Adrenal gland (tissue), 19 donors: ENCODE measurements at places on chromosomes 2 and 18. TPM values are rescaled to one million over a fixed set of nuclear protein-coding genes. Genes with fewer than 3 reads are reported as not detected.

CREG2 gene
- total RNA-seq: 0.25 TPM

GAREM2 gene
- total RNA-seq: 1.7 TPM

NCKAP5 gene
- 1.2 TPM for total RNA-seq

HOXD9 gene
- total RNA-seq: 2.4 TPM

ALK gene
- total RNA-seq: 1.0 TPM

CRYGD gene
- total RNA-seq: not detected

SIX2 gene
- not detected for total RNA-seq

SOCS6 gene
- total RNA-seq: 24.4 TPM

FBLN7 gene
- 5.6 TPM for total RNA-seq

FTCDNL1 gene
- 4.6 TPM for total RNA-seq

DNA sequence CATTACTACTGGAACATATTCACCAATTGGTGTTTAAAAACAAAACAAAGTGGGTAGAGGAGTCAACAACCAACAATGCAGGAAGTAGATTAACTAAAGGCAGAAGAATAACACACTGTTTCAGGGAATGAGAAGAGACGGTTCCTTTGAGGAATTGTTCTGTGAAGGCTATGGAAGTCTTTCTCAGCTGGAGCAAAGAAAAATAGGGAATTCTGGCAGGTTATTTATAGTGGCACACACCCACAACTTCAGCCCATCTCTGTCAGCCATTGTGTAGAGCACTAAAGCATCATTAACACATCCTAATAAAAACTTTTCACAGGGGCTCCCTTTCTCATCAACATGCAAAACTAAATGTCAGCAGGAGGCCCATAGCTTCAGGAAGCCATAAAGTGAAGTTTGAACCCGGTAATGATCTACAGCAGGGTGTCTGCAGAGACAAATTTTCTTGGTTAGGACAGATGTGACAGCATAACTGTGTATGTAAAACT lies 113.6 kb downstream of the CDH2 start:
- DNase-seq: no peak

- no peak for DNase-seq
These were observed 254.9 kb downstream of the PAX3 start for GRCh38 chr2:222043897-222044296.

DNA sequence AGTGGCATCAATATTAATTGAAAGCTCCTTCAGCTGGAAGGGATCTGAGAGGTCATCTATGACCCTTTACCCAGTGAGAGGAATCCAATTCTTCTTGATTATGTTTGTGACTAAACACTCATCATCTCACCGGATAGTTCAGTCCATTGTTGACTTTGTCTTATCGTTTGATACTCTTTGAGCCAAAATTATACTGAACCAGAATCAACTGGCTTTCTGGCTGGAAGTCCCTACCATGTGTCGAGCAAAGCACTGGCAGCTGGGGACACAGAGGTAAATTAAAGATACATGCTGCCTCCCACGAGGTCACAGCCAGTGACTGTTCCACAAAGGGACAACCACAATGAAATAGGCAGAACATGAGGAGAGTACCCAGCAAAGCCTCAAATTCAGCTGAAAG lies 91.4 kb upstream of the FHL2 start:
- no peak for DNase-seq

- DNase-seq: no peak
These were observed 278.0 kb upstream of the DSEL start for GRCh38 chr18:67794521-67794920.

DNA sequence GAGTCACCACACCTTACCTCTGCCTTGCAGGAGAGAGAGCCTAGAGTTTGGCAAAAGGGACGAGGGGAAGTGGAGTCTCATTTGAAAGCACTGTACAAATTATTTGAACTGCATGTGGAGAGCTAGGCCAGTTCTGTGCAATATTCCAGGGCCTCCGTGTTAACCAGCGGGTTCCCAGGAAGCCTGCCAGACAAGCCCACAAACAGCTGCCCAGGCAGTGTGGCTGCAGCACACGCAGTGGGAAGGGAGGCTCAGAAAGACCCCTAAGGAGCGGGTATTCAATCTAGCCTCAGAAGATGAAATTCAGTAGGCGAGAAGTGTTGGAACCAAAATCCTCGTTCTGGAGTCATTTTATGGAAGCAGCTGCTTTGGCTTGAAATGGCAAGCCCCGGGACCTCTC lies 30.7 kb downstream of the CNGA3 start:
- no peak for DNase-seq

DNA sequence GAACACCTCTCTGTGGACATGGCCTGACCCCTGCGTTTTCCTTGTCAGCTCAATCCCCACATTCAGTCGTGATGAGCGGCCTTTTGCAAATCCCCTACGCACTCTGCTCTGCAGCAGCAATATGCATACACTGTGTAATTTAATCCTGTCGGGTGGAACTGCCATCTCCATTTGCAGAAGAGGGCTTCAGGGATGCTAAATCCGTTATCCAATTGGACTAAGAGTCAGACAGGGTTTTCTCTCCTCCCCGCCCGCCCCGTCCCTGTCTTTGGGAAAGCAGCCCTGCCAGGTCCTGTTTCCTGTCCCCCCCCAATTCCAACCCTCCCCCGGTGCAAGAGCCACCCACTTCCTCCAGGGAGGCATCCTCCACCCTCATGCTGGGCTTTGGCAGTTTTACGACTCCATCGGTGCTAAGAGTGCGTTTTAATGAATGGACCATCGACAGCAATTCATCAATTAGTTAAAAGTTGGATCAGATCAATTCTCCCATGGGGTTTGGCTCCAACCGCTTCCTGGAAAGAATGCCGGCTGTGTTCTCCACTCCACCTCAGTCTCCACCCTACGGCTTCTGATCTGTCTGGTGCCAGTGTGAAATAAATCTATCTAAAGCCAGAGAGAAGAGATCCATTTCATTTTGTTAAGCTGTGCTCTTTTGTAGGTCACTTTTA lies 53.5 kb upstream of the ASAP2 start:
- DNase-seq: no peak

- DNase-seq: no peak
These were observed 45.5 kb upstream of the TNFRSF11A start for GRCh38 chr18:62279561-62279960.

DNA sequence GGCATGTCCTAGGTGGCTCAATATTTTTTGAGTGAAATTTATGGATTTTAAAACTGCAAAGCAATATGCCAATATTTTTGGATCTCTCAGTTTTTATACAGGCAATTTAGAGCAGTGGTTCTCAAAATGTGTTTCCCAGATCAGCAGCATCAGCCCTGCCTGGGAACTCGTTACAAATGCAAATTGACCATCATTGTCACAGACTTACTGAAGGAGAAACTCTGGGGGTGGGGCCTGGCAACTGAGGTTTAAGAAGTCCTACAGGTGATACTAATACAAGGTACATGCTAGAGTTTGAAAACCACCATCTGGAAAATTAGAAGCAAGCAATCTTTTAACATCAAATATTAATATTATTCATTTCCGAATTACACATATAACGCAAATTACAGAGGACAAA lies 215.6 kb upstream of the PID1 start:
- no peak for DNase-seq

DNA sequence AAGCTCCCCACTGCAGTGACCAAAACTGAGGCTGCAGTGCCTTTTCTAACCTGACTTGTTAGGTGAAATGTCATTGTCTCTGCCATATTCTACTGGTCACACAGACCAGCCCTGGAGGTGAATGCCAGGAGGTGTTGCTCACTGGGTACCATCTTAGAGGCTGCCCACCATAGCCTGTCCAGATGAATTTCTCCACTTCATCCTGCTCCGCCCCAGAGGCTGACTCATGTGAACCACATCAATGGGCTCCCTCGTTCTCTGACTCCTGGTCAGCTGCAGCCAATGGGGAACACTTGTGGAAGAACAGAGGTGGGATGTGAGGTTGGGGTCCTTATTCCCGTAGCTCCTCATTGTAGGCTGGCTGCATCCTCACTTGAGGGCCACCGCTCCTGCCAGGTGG lies 3.4 kb upstream of the NARS1 start:
- no peak for DNase-seq
